ENCODE measurements at places on chromosomes 7 and 10.
A peak's percentile ranks its signal among the peaks of the same experiment; 100 is the strongest.

DNA sequence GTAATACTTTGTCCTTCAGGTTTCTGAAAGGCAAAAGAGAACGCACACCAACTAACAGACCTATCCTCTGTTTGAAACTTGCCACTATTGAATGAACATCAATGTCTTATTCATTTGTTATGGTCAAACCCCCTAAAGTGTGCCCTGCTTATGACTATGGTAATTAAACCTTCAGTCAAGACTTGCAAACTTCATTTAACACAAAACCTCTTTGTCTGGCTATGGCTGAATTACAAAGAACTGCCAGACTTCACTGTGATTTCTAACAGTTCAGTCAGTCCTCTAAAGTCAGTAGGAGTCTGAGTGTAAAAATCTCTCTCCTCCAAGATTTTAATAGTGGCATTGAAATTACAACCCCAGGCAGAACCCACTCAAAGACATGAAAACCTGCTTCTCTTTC is 702.5 kb upstream of the LRRN3 start:
- peak; percentile 18 for DNase-seq

- no peak for DNase-seq
These were observed 84.0 kb downstream of the ELAPOR2 start for GRCh38 chr7:86975449-86975848.

GRCh38 chr7:66413379-66414114 is 208.4 kb downstream of the TPST1 start:
- peak; percentile 98 for DNase-seq

DNA sequence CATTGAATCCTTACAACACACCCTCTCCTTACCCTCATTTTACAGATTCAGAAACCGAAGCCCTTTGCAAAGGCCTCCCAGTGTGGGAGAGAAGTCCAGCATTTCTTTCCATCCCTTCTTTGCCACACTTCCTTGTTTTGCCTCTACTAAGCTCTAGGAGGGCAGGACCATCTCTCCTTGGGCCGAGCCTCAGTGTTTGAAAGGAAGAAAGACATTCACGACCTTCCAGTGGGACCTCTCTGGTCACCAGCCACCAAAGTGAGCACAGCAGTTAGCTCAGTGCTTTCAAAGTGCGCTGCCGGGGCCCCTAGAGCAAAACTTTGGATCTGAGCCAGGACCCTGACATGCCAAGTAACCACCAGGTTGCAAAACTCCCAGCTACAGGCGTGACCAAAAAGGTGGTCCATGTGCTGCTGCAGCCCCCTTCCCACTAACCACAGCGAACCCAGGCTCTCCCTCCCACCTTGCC is 12.4 kb downstream of the CTBP2 start:
- DNase-seq = no peak

DNA sequence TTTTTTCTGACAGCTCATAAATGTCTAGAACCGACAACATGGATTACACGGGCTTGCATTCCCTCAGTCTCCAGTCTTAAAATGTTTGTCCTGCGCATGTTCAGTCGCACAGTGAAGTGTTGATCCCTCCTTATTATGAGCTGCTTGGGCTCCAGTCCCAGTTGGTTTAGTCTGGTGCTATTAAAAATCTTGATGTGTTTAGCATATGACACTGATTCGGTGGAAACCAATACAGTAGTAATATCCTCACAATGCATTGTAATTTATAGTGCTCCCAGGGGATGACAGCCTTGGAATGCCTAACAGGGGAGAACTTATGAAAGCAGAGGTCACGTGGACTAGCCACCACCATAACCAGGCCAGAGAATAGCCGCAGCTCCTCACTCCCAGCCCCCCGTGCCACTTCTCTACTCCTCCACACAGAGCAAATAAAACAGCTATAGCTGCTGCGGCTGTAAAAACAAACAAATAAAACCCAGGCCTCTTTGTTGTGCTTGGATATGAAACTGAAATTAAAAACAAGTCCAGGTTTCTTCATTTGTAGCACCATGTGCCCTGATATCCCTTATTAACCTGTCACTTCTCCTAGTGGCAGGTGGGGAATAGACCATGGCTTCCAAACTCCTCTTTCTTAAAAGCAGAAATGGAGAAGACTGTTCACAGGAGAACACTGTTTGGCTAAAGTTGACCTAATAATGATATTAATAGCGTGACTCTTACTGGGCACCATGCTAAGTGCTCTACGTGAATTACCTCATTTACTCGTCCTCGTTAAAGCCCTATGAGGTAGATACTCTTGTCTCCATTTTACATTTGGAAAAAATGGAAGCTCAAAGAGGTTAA is 7.7 kb downstream of the DPCD start:
- DNase-seq = no peak

GRCh38 chr7:75798770-75799169 is 14.8 kb downstream of the CCL24 start:
- no peak for DNase-seq

DNA sequence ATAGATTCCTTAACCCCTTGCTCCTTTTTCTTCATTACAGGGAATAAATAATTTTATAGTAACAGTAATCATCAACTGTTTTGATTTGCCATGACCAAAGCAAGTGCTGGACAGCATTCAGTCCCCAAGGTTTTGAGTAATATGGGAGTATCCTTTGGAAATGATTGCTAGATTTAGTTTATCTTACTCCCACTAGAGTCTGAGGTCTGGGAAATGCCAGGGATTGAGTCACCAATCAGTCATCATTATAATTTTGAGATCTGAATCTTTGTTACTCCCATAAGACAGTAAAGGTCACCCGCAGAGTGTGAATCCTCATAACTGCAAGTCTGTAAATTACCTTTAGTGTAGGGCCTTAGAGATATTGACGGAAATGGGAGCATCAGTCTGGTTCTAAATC is 133.7 kb upstream of the SEMA3E start:
- no peak for DNase-seq

GRCh38 chr7:99944497-99945070 is 15.2 kb upstream of the GJC3 start:
- no peak for DNase-seq

GRCh38 chr10:74867351-74867750 is 41.0 kb downstream of the KAT6B start:
- DNase-seq = no peak

DNA sequence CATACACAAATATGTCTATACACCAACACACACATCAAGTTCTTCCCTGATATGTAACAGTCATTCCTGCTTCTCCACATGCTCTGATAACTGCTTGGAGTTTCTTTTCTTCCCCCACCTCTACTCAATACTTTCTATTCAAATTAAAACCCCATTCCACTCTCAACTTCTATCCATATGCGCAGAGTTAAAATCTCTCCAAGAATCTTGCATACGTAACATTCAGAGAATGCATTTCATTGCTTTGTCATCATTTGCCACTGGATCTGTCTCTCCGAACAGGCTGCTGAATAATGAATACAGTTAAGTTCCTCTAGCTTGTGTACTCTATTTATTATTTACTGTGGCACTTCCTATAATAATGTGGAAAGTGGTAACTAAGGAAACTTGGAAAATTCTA is 68.8 kb downstream of the DGKB start:
- DNase-seq = peak; percentile 27

- no peak for DNase-seq
These were observed 14.2 kb upstream of the FRMPD2 start for GRCh38 chr10:48288661-48289060.

DNA sequence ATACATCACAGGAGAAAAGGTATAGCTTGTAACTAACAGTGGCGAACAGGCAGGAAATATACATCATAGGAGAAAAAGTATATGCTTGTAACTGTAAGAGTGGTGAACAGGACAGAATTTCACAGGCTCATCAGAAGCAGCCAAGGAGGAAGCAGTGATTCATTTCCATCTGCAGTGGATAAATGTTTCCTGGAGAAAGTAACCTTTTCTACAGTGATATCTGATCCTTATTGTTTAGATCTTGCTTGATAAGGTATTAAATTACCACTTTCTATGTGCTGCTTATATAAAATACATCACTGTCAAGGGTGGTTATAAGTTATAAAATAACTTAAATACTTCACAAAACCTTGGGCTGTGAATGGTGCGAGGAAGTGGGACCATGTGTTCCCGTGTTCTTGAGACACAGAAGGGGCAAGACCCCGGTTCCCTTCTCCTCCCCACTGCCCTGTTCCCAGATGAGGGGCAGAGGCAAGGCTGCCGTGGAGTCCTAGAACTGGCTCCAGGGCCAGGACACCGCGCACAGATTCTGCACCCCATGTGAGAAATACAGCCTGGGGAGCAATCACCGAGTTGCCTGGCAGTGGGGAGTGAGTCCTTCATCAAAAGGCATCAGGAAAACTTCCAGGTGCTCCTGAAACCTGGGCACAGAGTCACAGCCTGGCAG is 135.2 kb downstream of the DIP2C start:
- DNase-seq = no peak

GRCh38 chr10:55033061-55033460 is 232.0 kb upstream of the PCDH15 start:
- no peak for DNase-seq

- DNase-seq = no peak
These were observed 8.8 kb downstream of the BAG3 start for GRCh38 chr10:119659951-119660350.

DNA sequence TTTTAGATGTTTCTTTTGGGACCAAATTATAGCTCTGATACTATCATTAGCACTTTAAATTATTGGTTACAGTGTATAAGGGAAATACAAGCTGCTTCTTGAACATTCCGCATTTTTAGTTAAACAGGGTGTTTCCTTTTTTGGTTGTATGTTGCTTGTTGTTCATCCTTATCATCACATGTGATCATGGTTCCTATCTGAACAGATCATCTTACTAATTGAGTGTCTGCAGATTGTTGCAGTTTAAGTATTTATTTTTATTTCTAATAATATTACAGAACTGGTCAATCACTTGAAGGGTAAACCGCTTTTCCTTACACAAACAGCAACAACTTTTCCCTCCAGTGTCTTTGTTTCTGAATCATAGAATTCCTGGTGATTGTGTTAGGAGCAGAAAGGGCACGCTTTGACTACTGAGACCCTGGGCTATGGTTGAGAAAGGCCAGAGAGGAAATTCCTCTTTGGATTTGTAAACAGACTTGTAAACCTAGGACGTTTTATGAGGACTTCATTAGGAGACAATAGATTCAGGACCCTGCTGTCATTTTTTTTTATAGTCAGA is 37.2 kb downstream of the CHN2 start:
- DNase-seq = no peak

DNA sequence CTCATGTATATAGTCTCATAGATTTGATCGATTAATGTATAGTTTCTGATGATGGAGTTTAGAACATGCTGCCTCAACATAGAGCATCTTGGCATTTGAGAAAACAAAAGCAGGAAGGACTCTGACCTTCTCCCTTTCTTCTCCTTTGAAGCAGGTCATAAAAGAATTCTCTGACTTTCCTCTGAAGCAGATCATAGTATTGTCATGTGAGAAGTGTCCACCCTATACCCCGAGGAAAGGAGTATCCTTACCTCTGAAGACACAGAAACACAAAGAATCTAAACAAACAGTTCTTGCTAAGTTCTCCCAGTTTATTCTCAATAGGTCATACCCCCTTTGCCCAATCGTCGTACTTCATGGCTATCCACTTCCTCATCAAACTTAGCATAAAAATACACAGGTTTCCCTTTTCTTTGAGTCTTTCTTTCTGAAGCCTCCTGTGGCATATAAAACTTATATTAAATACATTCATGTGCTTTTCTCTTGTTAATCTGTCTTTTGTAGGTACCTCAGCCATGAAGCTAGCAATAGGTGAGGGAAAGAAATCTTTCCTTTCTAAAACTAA is 194.9 kb downstream of the REEP3 start:
- DNase-seq = no peak

- DNase-seq = no peak
These were observed 1238.3 kb downstream of the SORCS3 start for GRCh38 chr10:105879401-105879800.

DNA sequence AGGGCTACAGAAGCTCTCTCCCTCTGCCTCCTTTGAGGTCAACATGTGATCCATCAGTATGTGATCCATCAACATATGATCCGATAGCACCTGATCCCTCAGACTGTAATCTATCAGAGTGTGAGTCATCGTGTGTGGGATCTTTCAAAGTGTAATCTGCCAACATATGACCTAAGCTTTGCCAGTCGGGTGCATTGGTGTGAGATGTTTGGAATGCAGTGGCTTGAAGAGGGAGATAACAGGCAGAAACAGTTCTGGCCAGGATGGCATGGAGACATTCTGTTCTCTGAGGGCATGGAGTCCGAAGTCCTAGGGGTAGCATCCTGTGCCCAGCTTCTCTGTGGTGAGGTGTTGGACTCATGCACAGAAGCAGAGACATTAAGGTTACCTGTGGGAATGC is 217.7 kb upstream of the ETV1 start:
- no peak for DNase-seq
